ENCODE measurements at places on chromosomes 1 and 21.

DNA sequence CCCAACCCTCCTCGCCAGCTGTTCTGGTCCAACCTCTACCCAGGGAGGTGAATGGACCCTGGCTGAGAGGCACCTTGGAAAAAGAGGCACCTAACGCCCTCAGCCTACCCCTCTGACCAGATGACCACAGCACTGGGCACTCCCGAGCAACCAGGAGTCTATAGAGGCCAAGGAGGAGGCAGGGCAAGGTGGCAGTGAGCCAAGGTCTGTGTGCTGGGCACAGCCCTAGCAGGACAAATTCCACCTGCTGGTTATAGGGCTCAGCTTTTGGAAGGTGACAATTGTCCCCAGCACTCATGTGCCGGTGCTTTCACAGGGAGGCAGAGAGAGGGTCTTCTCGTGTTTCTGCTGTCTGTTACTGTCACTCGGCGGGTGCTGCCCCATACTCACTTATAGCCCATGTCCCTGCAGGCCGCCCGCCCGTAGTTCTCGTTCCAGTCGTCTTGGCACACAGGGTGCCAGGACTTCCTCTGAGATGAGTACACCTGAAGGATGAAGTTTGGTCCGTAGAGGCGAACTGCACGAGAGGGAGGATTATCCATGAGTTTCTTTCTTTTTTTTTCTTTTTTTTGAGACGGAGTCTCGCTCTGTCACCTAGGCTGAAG, 27.8 kb downstream of the TMPRSS2 start:
- DNase-seq = no peak

DNA sequence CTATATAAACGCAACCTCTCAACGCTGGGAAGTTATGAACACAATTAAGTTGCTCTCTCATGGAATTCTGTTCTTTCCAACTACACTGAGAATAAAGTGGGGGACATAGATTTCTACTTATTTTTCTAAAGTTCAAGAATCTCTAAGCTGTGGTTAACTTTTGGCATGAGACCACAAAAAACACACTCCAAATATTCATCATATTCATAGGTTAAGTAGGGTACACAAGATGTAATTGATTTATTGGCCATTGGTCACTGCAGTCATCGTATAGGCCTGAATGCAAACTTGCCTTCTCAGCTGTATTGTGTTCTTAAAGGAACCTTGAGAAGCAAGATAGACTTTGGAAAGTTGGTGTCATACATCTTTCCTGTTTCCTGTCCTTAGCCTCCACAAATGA, 40.3 kb downstream of the PRRX1 start:
- DNase-seq = no peak

- no peak for DNase-seq
Measured at GRCh38 chr1:190940951-190941350, 463.3 kb upstream of the BRINP3 start.

DNA sequence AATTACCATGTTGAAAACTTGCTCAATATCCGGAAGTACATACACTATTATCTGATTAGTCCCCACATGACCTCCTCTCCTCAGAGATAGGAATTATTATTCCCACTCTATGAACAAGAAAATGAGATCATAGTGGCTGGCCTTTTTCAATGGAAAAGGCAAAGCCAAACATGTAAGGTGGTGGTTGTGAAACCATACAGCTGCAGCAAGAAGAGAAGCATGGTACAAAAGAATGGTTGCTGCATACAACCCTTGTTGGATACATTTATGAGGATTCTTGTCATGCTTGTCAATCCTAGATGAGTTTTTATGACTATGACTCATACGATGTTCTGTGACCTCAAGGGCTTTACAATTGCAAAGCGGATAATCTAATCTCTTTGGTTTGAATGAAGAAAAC, 514.7 kb downstream of the PLPP3 start:
- DNase-seq = no peak
